Skeletal muscle cell (primary cell): ENCODE measurements at places on chromosomes 4 and X.

DNA sequence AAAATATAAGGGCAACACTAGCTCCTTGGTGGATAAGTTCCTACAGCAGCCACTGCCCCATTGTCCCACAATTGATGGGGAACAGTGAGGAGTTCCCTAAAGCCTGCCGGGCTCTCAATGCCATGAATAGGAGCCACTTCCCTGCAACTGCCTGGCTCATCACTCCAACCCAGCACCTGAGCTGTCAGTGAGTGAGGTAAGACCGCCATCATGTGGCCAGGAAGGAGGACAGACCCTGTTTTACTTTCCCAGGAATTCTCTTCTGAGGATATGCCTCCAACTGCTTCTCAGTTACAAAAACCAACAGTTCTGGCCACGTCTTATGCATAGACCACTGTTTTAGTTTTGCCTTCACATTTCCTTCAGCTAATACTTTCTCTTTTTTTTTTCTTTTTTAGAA is 45.5 kb downstream of the SRPX start:
- DNase-seq = no peak

- DNase-seq = no peak
Measured at GRCh38 chr4:16694884-16695276, 203.6 kb downstream of the LDB2 start.

GRCh38 chr4:161133586-161134276 is 1030.1 kb downstream of the FSTL5 start:
- DNase-seq = no peak

GRCh38 chrX:9832811-9833210 is 46.6 kb downstream of the SHROOM2 start:
- no peak for DNase-seq

DNA sequence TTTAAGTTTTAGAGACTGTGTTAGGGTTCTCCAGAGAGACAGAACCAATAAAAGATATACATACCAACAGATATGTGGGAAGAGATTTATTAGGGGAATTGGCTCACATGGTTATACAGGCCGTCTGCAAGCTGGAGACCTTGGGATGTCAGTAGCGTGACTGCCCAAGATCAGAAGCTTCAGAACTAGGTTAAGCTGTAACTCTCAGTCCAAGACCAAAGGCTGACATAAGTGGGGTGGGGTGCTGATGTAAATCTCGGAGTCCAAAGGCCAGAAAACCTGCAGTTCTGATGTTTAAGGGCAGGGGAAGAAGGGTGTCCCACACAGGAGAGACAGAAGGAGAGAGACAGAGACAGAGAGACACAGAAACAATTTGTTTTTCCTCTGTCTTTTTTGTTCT is 10.5 kb downstream of the CLDN34 start:
- DNase-seq = no peak

DNA sequence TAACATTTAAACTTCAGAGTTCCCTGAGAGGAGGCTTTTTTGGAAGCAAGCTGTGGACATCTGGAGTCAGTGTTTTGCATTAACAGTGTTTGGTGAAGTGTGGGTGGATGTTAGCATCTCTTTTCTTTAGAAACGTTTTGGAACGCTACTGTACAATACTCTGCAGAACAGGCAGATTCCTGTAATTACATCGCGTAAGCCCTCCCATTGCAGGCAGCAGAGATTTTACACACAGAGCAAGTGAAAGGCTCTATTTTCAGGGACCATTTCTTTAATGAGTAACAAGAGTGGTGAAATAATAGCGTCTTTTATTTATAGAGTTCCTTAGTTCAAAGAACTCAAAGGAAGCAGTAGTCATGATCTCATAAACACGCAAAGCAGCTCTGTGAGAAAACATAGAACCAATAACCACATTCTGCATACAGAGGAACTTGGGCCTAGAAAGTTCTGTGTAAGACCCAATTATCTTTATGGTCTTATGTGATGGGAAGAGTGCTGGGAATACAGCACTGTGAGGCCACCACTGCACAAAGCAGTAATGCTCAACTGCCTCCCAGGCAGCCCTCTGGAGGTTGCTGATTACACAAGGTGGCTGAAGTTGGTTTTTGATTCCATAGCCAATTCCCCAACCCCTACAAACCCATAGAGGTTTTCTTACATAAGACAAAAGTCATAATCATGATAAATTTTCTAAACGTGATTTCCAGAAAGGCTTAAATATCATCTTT is 298.7 kb upstream of the EPHA5 start:
- no peak for DNase-seq

- no peak for DNase-seq
Measured at GRCh38 chr4:52744588-52744987, 6.6 kb downstream of the ERVMER34-1 start.

- no peak for DNase-seq
Measured at GRCh38 chr4:82989575-82990429, 20.8 kb downstream of the LIN54 start.

GRCh38 chr4:142558851-142559250 is 287.2 kb downstream of the INPP4B start:
- no peak for DNase-seq

- no peak for DNase-seq
Measured at GRCh38 chr4:149008415-149009025, 566.3 kb upstream of the NR3C2 start.

DNA sequence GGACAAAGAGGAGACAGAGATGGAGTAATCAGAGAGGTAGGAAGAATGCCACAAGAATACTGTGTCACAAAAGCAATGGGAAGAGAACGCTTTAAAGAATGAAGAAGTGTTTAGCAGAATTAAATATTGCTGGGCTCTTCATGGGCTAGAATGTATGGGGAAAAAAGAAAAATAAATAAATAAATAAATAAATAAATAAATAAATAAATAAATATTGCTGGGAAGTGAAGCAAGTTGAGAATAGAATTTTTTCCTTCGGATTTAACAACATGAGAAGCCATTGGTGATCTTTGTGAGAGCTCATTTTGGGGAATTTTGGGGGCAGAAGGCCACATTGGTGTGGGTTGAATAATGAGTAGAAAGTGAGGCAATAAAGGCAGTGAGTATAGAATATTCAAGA is 59.7 kb upstream of the FRMPD3 start:
- DNase-seq = no peak

- no peak for DNase-seq
Measured at GRCh38 chrX:105302246-105302645, 81.8 kb upstream of the TEX13A start.

DNA sequence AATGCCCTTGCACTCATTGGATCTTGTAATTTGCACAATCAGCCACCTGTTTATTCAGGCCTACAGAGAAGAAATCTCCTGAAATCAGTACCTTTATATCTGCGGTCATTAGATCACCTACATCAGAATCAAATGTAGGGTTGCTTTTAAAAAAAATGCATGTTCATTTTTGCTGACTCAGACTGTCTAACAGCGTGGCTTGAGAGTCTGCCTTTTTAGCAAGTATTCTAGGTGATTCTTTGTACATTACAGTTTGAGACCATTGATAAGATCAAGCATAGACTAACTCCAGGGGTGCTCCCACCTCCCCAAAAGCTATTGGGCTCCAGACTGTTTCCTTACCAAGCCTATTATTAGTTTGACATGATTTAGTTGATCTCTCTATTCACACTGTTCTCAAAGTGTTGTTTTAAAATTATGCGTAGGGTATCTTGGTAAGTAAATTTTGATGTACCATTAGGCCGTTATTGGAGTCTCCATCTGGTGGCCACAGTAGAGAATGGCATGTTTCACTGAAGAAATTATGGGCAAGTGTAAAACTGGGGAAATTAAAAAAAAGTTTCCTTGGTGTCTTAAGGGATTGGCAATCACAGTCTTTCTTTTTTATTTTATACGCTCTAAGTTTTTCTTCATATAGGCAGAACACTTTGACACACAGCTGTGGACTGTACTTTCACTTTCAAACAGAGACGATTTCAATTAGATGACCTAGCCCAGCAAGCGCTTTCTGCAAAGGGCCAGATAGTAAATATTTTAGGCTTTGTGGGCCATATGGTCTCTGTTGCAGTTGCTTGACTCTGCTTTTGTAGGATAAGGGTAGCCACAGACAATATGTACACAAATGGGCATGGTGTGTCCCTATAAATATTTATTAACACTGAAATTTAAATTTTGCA is 33.7 kb upstream of the MSL3 start:
- no peak for DNase-seq

DNA sequence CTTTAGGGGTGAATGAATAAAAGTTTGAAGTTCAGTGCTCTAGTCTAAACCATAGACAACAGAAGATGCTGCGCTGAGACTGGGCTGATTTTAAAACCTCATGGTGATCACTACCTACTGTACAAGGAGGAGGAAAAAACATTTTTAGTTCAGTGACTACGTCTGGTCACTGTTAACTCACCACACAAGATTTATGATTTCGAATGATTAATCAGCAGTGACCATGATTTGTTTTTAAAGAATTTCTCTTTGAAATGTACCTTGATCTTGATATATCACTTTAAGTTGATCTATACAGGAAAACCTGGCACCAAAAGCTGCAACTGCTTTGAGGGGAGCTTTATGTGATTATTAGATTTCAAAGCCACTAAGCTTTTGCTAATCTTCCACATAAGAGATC is 286.3 kb downstream of the PDGFC start:
- no peak for DNase-seq

DNA sequence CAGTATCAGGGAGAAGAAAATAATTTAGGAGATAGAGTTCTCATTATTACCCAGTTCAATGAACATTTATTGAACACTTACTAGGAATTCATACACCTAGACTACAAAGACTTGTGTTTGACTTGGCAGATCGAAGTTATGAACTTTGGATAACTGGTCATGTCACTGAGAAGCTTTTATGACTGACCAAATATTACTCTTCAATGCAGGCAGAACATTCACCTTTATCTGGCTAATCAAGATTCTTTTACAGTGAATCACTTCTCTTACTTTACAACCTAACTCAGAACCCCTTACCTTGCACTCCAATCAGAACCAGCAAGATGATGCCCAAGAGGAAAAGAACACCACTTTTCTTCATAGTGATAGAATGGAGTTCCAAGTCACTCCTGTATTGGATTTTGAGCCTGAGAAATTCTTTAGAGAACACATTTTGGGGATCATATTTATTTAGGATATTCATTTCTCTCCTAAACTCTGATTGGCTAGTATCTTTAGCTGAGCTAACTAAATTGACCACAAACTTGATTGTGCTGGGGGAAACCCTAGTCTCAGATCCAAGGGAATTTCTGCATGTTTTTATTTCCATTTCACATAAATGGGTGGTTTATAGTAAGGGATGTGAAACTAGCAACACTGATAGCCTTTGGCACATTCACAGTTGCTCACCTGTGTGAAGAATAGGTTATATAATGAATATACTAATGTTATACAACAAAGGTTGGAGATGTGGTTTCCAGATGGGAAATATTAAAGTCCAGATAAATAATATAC is at the start of gene CXCL9:
Gene CXCL9 (minus strand): TSS at position 421 of the 774 bp plus-strand sequence. CDS start 60 bp downstream, at position 361.
- DNase-seq = no peak

- peak; percentile 91 for DNase-seq
Measured at GRCh38 chr4:100428051-100428450, 89.8 kb downstream of the EMCN start.

DNA sequence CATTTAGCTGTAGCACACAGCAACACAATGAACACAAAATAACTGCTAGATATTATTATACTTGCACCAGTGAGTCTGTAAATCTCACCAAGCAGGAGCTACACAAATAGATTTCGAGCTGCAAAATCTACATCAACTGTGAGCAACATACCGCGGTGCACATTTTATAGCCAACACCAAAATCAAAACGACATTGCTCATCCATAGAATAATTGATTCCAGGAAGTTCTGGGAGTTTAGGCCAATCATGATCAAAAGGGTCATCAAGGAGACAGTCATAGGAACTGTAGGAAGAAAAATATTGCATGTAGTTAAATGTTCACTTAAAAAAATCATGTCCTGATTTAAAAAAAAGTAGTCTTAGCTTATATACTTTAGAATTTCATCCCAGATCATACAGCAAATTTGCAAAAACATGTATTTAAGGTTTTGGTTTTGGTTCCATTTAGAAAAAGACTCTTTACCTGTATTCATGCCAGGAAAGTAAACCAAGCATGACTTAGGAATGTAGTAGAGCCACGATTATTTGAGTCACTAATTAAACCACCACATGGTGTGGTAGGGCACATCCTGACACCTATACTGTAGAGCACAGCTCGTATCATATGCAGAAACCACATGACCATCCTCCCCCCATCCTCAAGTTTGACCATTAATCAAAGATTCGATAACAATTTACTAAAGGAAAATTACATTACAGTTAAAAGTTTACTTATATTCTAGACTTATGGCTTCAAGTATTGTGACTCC is 250.4 kb downstream of the ADAMTS3 start:
- no peak for DNase-seq

GRCh38 chrX:85140964-85141363 is 102.6 kb downstream of the SATL1 start:
- DNase-seq = no peak

DNA sequence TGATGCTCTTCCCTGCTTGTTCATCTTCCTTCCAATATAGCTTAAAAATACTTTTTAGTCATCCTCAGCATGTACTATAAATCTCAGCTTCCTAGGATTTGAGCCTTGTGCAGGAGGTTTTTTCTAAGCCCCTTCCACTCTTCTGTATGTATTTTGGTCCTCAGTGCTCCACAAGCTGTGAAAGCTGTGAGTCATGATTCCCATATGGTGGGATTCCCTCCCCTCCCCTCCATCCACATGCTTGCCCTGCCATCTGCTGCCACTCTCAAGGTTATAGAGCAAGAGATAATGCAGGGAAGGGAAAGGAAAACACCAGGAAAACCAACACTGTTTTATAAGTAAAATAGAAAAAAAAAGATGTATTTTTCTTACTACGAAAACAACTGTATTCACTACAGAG is 58.5 kb upstream of the AP1S2 start:
- no peak for DNase-seq

DNA sequence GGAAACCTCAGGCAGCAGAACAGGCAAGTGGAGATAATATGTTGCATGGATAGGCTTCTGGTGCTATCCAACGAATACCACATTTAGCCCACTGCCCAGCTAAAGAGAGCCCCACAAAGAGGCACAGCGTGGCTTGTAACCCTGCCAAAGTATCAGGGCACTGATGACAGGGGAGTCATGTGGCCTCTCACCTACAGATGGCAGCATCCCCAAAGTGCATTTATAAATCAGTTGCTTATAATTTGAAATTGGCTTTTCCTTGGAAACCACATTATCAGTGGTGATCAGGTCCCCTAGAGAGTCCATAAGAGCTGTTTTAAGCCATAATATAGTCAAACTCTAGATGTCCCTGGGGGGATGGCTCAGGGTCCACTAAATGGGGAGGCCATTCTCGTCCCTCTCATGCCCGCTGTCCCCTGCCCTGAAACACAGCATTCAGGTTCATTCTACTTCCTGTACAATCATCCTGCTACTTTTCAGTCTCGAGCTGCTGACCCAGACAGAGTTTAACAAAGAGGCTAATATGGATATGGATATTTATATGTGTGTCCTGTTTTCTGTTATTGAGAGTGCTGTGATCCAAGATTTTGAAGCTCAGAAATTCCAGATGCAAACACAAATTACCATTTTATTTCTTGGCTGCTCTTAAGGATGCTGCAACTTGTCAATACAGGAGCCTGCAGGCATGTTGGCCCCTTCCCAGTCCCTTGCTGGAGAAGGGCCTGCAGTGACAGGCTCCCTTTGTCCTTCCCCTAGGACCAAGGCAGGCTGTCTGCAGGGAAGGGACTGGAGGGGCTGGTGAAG is 28.5 kb downstream of the SRPX start:
- no peak for DNase-seq

GRCh38 chr4:37977471-37978247 is 17.5 kb downstream of the PTTG2 start:
- DNase-seq = no peak
